ENCODE measurements at places on chromosomes 7 and 10.

GRCh38 chr10:21488246-21488956, 37.1 kb downstream of the SKIDA1 start:
- no peak for DNase-seq

GRCh38 chr7:142796001-142796500, 25.3 kb downstream of the PRSS2 start:
- no peak for DNase-seq

GRCh38 chr10:120949609-120950031, 98.5 kb downstream of the WDR11 start:
- no peak for DNase-seq

GRCh38 chr7:48025624-48026023, 3.3 kb downstream of the SUN3 start:
- no peak for DNase-seq

DNA sequence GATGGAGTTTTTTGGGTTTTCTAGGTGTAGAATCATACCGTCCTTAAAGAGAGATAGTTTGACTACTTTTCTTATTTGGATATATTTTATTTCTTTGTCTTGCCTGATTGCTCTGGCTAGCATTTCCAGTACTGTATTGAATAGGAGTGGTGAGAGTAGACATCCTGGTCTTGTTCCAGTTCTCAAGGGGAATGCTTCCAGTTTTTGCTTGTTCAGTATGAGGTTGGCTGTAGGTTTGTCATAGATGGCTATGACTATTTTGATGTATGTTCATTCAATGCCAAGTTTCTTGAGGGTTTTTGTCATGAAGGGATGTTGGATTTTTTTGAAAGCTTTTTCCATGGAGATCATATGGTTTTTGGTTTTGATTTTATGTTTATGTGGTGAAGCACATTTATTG, 676.9 kb downstream of the SUGCT start:
- DNase-seq: no peak

DNA sequence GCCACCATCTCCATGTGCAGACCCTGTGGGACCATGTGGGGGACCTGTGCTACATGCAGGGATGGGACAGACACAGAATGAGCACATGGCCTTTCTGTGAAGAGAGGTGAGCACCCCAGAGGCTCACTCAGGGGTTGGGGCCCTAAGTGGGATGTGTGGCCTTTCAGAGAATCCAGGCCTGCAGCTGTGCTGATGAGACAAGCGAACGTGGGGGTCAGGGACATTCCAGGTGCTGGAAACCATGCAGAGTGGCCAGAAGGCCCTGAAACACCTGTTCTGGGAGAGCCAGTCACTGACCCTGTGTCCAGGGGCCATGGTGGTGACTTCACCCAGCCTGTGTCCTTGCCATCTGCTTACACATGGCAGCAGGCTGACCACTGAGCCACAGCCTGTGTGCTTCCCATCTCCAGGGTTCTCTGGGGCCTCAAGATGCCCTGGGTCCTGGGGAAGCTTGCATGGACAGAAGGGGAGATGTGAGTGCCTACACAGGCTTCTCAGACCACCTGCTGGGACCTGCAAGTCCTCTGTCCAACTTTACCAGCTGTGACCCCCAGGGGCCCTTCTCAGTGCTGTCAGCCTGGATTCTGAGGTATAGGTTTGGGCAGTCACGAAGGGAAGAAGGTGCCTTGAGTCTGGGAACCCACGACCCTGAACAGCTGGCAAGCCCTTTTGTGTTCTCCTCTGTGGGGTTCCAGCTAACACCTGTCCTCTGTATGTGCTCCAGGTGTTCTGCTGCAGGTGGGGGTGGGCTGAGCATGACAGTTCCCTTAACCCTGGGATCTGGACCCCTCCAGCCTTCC, 17.6 kb downstream of the RAMP3 start:
- no peak for DNase-seq

- DNase-seq: no peak
These were observed 34.5 kb downstream of the RTKN2 start for GRCh38 chr10:62234077-62234605.

DNA sequence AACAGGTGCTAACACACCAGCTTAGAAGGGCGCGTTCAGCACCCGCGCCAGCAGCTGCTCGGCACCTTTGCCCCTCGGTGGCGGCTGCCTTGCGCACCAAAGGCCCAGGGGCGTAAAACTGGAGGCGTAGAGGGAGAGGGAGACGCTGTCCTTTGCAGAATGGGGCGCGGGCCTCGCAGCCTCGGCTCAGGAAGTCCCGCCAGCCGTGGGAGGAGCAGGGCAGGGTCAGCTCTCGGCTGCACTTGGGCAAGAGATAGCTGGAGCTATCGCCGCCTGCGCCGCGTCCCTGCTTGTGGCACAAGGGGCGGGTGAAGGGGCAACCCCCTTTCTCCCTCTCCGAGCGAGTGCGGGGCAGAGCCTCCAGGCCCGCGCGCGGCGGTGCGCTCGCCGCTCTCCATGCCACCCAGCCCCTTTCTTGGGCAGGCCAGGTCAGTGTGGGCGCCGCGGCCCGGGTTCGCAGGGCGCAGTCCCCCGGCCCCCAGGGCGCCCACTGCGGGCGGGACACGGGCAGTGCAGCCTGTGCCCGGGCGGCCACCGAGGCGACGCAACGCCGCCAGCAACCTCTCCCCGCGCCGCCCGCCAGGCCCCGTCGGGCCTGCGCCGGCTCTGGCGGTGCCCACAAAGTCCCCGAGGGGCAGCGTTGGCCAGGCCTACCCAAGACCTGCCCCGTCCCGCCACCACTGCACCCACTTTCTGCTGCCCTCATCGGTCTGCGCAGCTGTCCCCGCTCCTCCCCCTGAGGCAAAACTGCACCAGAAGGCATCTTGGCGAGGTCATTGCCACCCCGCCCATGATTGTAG, 4.1 kb downstream of the NEUROD6 start:
- DNase-seq: no peak

DNA sequence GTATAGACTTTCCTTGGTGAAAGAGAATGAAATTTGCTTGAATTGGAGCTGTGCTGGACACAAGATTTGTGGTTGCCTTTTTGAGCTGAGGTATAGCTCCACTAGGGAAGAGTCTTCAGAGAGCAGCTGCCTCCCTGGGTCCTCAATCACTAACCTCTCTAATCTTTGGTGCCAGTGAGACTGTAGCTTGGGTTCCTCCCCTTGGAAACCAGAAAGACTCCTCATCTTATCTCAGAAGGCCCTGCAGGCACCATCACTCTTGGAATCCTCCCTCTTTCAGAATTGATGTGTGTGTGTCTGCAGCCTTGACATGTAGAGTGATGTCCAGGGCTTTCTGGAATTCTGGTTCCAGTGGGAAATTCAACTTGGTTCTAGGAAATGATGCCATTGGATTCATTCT, 426.5 kb downstream of the RPS24 start:
- no peak for DNase-seq

DNA sequence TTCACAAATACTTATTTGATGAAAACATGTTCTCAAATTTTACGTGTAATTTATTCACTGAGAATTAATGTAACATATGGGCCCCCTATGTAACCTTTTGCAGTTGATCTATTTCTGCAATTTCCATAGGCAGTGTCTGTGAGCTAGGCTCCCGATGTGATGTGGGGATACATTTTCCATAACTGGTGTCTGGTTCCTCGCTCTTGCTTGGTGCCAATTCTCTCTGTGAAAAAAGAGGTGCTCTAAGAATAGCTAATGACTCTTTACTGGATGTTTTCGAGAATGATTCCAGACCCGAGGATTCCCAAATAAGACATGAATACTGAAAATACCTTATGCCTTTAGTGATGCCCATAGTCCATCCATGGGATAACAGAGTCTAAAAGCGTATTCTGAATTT, 286.7 kb upstream of the FZD8 start:
- no peak for DNase-seq

- DNase-seq: no peak
These were observed 31.2 kb downstream of the LDB3 start for GRCh38 chr10:86699541-86699940.

DNA sequence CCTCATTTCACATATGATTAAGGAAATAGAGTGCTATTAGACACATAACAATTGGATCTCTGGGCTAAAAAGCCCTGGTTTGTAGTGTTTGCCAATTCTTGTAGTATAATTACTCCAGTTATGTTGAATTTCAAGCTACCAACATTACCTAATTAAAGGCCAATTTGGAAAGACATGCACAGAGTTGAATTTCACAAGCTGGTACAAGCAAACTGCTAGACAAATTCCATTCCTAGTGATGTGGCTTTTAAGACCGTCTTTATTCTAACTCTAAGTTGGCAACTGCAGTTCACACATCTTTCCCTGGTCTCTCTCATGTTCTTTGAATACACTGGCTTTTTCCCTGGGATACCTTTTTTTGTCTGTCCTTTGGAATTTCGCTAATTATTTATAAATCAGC, 384.1 kb upstream of the CNTNAP2 start:
- no peak for DNase-seq

- DNase-seq: no peak
These were observed 1.3 kb downstream of the ARHGAP22 start for GRCh38 chr10:48603421-48604038.

GRCh38 chr7:80294346-80294745, 159.7 kb downstream of the GNAI1 start:
- no peak for DNase-seq

DNA sequence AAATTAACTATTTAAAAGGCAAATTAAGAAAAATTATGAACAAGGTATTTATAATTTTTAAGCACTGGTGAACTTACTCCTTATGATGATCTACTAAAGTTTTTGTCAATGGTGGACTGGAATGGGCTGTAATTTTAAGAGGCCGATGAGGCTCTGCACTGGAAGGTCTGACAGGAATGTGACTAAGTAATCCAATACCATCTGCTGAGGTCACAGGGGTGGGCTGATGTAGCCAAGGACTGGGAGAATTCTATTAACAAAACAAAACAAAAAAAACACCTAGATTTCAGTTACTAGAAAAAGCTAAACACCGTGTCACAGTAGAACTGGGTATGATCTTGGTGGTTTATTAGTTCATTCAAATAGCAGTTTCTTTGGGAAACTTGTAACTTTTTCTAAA, 75.9 kb downstream of the NRBF2 start:
- no peak for DNase-seq

GRCh38 chr10:71697938-71698709, 21.5 kb downstream of the C10orf105 start:
- DNase-seq: no peak

DNA sequence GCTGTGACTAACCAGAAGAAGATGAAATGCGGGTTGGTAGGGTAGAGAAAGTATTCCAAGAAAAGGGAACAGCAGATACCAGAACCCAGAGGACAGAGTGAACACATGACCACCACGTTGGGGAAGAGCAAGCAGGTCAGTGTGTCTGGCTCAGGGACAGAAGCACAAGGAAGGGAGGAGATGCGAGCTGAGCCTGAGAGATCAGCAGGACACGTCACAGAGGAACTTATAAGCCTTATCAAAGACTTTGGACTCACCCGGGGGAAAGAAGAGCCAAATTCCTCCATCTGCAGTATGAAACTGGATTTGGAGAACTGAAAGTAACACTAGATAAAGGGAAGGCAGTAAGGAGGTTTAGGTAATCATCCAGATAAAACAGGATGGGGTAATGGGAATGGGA, 232.1 kb upstream of the NPVF start:
- no peak for DNase-seq

DNA sequence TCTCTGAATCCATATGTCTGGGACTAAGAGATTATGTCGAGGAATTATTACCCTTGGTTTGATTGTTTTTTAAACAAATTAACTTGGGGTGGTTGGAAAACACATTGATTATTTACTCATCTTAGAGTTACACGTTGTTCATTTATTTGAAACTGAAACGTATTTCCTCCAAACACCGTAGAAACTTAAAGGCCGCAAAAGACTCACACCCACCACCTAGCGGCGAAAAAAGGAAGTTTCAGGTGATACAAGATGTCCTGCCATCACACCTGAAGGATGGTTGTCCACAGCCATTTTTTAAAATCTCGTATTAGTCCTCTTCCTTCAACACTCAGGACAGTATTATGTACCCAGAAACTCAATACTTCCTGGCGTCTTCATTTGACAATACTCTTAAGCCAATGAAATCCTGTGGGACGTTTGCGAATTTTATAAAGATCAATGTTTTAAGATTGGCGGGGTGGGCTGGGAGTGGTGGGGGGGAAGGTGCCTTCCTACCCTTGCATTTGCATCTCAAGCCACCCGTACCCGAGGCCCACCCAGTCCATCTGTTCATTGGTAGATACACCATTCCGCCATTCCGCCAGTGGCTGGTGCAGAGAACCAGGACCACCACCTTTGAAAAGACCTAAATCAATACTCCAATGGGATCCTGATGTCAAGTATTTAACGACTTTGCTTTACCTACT, 1.4 kb upstream of the LCOR start:
- DNase-seq: peak; percentile 91

DNA sequence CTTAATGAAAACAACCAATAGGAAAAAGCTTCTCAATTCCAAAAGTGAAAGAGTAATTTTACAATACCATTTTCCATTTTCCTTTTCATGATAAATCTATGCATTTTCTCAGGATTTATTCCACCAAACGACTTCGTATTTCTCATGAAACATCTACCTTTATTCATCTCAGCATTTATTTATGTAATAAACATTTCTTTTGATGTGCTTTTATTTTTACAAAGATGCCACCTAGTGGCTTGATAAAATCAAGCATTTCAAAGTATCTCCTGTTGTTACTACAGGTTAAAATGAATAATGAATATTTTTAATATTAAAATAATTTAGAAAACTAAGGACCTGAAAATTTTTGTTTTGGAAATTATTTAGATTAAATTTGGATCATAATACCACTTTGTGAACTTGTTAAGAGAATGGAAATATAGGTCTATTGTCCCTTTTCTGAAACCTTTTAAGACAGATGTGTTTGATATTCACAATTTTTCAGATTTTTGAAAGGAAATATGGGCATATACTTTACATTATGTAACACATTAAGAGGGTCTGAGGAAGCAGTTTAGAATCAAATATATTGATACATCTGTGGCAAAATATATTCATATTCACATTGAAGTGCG, 2.7 kb upstream of the IQUB start:
- DNase-seq: peak; percentile 67

- no peak for DNase-seq
These were observed 860 bp downstream of the RPP30 start for GRCh38 chr10:90872648-90873020.

- DNase-seq: no peak
These were observed 19.6 kb upstream of the MGAM2 start for GRCh38 chr7:142091961-142092360.

DNA sequence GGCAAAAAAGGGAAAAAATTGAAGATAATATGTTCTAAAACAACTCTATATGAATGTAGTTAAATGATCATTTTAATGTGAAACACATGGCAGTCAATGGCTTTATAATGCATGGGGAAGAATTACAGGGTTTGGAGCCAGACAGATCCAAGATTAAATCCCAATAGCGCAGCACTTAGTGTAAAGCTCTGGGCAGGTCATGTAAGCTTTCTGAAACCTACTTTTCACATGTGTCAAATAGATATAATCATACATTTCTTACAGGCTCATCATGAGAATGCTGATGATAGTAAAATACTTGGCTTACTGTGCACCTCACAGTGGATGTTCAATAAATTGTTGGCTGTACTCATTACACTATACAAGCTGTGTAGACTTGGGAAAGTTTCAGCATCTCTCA, 48.0 kb upstream of the ZNF365 start:
- no peak for DNase-seq
